ENCODE measurements at places on chromosomes 7 and 10.
A peak's percentile ranks its signal among the peaks of the same experiment; 100 is the strongest.

- DNase-seq, result no peak
Observed at GRCh38 chr7:50450590-50451032, 461 bp upstream of the FIGNL1 start.

DNA sequence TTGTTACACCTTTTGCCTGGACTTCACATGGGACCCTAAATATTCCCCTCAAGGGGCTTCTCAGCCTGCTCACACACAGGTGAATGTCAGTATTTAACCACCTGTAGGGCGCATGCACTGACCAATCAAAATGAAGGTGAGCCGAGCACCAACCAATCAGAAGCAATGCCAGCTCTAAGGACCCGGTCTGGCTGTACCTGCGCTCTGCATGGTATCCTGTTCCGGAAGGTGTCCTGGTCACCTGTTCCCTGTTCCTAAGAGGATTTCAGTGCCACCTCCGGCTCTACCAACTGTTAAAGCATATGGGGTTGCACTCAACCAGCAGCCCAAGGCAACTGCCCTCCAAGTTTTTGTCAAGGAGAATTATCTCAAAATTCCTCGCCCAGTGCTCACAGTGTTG is 18.4 kb upstream of the CALN1 start:
- no peak for DNase-seq

DNA sequence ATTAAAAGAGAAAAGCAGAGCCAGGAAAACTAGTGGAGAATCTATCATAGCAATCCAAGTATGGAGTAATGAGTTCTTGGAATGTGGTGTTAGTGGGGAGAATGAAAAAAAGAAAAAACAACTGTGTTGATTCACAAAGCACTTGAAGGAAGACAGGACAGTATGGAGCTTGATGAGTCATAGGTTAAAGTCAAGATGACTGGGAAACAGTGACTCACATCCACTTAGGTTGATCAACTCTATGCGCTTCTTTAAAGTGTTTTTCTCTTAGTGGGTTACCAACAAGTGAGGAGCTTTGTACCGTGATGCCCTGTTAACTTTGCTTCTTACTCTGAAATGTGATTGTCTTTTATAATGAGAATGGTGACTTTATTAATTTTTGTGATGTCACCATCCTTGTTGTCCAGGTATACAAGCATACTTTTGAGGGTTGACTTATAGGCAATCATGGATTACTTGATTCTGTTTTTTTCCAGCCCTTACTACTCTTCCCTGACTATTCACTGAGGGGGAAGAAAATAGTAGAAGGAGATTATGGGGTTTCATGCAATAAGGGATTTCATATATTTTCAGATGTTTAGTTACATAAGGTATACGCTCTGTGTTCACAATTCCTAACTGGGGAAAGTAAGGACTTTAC is 32.1 kb upstream of the MDFIC start:
- DNase-seq, result no peak

GRCh38 chr7:935874-936385 is 18.6 kb downstream of the ADAP1 start:
- DNase-seq, result no peak

DNA sequence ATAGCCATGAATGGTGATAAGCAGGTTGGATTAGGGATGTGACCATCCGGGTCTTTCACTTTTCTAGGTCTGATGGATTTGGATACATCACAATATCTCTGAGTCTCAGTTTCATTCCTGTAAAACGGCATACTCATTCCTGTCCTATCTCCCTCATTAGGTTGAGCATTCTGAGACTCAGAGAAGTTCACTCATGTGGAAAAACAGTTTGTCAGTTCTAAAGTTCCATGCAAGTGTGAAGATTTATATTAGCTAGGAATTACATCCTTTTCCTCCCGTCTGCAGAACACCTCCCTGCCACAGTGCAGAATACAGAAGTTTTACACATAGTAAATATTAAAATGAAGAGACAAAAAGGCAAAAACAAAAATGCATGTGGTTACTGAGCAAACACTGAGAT is 94.2 kb upstream of the SLC25A13 start:
- no peak for DNase-seq

DNA sequence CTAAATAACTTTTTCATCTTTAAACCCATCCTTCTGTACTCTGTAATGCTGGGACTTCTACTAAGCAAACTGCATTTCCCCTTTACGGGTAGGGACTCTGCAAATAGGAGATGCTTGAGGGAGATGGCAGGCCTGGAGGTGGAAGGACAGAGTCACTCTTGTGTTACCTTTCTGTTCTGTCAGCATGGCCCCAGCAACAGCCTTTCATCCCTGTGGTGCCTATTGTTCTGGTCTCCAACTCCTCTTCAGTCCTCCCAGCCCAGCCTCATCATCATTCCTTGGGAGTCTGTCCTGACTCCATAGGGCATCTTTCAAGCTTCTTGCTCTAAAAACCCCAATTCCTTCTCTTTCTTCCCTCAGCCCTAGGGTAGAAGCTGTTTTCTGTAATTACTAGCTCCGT is 230.0 kb downstream of the SNX13 start:
- no peak for DNase-seq

- DNase-seq, result no peak
Observed at GRCh38 chr10:84296091-84296981, 32.1 kb upstream of the CCSER2 start.

GRCh38 chr7:131219312-131220041 is 108.2 kb upstream of the MKLN1 start:
- DNase-seq, result no peak

GRCh38 chr7:3455806-3456595 is 154.9 kb downstream of the SDK1 start:
- DNase-seq, result no peak

DNA sequence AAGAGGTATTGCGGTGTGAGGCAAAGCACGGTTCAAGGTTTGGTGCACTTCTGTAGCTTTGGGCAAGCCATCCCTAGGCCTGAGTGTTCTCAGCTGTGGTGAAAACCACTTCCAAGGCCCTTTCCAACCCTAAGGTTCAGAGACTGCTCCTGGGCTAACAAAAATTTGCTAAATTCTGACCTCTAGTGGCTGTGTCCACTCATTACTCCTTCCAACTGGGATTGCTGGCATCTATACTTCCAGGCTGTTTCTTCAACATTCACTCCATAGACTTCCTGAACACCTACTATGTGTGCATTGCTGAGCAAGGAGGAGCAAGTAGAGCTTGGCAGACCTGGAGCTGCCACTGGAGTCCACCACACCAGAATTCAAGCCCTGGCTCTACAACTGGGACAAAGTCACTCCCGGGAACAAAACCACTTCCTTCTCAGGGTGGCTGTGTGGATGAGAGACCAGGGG is 29.3 kb upstream of the SH3PXD2A start:
- no peak for DNase-seq

DNA sequence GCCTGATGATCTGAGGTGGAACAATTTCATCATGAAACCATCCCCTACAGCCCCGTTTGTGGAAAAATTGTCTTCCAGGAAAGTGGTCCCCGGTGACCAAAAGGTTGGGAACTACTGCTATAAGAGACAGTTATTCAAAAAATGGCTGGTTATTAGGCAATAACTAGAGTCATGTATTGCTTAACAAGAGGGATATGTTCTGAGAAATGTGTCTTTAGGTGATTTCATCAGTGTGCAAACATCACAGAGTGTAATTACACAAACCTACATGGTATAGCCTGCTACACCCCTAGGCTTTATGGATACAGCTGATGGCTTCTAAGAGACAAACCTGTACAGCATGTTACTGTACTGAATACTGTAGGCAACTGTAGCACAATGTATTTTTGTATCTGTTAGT is 71.3 kb upstream of the CSTF2T start:
- no peak for DNase-seq

DNA sequence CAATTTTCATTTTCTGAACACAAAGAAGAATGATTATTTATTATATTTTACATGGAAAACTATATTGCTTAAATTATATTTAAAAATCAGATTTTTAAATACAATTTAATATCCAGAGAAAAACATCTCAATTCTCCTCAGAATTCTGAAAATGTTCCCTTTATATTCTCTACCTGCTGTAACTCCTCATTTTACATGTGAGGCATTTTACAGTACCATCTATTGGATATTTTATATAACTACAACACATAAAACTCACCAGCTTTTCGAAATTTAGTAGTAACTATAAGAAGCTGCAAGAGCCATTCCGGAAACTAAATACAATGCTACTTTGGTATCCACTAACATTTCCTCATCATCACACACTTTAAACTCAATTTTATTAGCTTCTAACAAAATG is 264.6 kb downstream of the DGKB start:
- DNase-seq, result no peak

GRCh38 chr7:143027032-143027431 is at the start of gene OR9A2:
Gene OR9A2, minus strand, starts transcription at chr7:143027132. Its CDS starts 0 bp downstream, at chr7:143027132.
- DNase-seq, result no peak

GRCh38 chr7:149642589-149642988 is 130.8 kb downstream of the ZNF467 start:
- DNase-seq, result no peak

GRCh38 chr10:71060476-71061426 is 151.6 kb upstream of the UNC5B start:
- DNase-seq, result no peak

- no peak for DNase-seq
Observed at GRCh38 chr10:21715531-21716195, 181.6 kb downstream of the MLLT10 start.

DNA sequence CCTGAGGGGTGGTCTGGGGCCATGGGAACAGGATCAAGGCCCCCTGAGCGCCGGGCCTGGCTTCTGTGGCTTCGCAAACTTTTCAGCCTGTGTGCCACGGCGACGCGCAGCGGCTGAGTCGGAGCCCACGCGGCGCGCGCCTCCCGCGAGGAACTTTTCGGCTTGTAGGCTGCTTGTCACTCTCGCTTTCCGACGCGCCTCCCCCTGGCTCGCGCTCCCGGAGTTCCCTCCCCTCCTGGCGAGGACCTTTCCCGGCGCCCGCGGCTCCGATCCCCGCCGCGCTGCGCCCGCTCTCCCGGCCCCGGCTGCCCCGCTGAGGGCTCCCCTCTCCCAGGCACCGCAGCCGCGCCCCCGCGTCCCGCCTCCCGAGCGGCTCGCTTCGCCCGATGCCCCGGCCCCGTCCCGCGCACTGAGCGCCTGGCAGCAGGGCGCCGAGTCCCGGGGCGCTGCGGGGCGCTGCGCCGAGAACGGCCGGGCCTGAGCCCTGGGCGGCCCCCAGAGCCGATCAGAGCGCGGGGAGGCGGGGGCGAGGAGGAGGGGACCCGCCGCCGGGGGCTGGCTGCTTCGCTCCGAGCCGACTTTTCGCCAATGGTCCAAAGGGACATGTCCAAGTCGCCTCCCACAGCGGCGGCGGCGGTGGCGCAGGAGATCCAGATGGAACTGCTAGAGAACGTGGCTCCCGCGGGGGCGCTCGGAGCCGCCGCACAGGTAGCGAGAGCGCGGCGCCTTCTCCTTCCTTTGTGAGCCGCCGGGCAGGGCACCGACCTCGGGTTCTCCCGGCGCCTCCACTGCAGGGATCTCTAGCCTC is at the start of gene CACNB2:
CACNB2 (plus strand) TSS at position 276 of the 808 bp plus-strand sequence.
- DNase-seq, result no peak

- no peak for DNase-seq
Observed at GRCh38 chr7:94050046-94050445, 45.9 kb upstream of the BET1 start.

GRCh38 chr10:79027147-79028055 is 41.4 kb upstream of the ZMIZ1 start:
- DNase-seq, result peak; percentile 63

GRCh38 chr7:133436014-133436428 is 183.1 kb downstream of the EXOC4 start:
- no peak for DNase-seq

DNA sequence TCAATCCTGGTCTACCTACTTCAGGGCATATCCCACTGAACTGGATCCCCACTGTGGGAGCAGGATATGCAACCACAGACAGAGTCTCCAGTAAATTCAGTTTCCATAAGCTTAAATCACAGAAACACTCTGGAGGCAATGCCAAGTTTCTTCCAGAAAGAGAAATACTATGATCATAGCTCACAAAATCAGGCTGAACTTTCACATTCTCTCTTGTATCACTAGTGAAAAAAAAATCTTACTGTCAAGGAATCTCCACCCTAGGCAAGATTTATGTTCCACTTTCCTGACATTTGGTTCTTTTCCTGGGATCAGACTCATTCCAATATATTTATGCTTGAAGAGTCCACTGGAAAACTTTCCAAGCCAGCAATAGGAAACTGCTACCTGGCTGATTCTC is 749.0 kb downstream of the SUGCT start:
- no peak for DNase-seq

- DNase-seq, result no peak
Observed at GRCh38 chr7:130945411-130945811, 211.4 kb upstream of the KLF14 start.

DNA sequence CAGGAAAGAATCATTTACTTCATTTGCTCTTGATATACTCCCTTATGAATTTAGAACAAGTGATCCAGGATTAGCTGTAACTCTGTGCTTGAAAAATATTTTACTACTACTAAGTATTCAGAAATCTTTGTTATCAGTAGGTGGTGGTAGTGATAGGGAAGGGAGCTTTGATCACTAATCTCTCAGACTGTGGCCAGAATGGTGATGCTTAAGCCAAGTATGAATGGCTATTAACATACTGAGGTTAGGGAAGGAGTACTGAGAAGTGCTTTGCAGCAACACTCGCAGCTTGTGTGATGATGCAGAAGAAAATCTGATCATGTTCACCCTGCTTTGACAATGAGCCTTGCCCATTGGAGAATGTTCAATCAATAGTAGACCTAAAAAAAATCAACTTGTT is 29.3 kb downstream of the AP3M1 start:
- no peak for DNase-seq

GRCh38 chr7:101397243-101397642 is 34.6 kb downstream of the COL26A1 start:
- no peak for DNase-seq

DNA sequence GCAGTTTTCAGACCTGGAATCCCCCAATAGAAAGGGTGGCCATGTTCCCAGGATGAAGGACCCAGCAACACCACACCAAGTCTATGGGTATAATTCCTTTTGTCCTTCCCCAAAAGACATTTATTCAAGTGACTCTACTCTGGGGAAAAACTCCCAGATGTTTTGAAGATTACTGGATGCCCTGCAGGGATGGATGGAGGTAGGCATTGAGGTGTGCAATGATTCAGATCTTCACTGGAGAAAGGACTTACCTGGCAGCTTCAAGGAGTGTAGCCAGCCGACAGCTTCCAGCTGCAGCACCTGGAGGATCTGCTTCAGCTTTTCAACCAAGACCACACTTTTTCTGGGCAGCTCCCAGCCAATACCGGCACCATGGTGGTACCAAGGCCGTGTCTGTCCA is 172.0 kb downstream of the BAMBI start:
- DNase-seq, result no peak

Measured in CD8-positive, alpha-beta T cell (primary cell).